Hepatocyte (in vitro differentiated cells): ENCODE measurements at places on chromosomes 7 and 10. TPM values are rescaled to one million over a fixed set of nuclear protein-coding genes. Genes with fewer than 3 reads are reported as not detected.

The DPYSL4 gene
- total RNA-seq = 2.8 and 4.1 TPM in 2 replicates

The OR2A5 gene
- 0.44 and 0.77 TPM in 2 replicates for total RNA-seq

- no peak for DNase-seq
Observed at GRCh38 chr10:117488004-117488403, 54.5 kb upstream of the EMX2 start.

- DNase-seq = peak; percentile 8
Observed at GRCh38 chr7:141742229-141742628, 4.1 kb downstream of the SSBP1 start.

The PARP12 gene
- total RNA-seq = 13.8 and 14.0 TPM in 2 replicates

DNA sequence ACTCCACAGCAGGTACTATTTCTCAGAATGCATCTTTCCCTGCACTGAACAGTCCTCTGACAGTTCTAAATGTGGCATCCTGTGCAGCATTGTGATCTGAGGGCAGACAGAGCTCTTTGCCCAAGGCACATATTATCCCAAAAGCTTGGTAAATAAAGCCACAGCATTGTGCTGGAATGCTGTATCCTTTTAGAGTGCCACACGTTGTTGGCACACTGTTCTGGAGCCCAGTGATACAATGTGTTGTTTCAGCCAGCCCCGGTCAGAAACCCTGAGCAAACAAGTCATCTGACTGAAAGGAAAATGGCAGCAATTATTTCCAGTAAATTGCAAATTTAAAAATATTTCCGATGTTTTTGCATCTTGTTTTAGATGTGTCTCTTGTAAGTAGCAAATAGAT is 45.4 kb downstream of the NAMPT start:
- no peak for DNase-seq

- DNase-seq = peak; percentile 29
Observed at GRCh38 chr7:13016592-13017332, 329.3 kb downstream of the ARL4A start.

The NUTM2D gene
- total RNA-seq = 5.0 and 5.3 TPM in 2 replicates

The FANK1 gene
- 0.88 and 6.0 TPM in 2 replicates for total RNA-seq

- DNase-seq = no peak
Observed at GRCh38 chr7:132485136-132485535, 91.1 kb downstream of the PLXNA4 start.

GRCh38 chr10:43108951-43109350 is 29.3 kb upstream of the CSGALNACT2 start:
- DNase-seq = no peak

DNA sequence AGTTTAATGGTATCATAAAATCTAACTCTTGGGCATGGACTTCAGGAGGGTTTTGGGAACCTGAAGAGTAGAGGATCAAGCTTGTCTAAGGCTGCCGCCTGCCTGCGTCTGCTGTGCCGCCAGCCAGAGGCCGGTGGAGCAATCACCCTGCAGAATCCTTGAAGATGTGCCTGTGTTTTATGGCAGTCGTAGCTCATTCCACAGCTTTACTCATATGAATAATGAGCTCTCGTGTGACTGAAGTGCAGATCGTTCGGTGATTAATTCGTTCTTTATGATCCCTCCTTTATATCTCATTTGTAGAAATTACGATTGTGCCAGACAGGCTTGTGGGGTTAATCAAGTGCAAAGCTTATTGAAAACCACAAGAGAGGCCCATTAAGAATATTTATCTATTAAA is 100.8 kb downstream of the ACTR3B start:
- DNase-seq = no peak

DNA sequence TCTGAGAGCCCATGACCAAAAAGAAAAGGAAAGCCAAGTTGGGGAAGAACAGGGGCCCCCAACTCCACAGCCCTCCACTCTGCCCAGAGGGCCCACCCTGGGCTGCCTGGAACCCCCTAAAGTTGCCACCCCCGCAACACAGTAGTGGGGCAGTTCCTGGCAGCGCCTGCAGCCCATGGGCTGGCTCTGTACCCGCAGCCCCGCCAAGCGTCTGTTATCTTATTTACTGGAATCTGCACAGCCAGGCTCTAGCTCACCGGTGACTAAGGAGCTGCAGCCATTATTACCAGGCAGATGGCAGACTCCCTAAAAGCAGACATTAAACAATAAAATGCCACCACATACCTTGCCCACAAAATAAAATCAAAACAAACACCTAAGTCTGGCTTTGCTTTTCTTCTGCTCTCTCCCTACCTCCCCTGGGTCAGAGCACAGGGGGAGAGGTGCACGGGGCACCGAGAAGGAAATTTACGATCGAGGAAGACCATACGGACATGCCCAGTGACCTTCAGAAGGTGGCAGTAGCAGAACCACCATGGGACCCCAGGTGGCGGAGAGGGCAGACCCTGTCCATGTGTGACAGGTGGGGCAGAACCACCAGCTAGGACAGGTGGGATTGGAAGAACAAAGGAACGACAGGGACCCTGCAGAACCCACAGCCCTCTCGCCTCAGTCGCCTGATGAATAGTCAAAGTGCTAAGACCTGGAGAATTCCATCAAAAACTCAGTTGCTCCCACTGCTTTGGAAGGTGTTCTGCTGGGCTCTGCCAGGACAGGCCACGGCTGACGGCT is 66.3 kb downstream of the PRKAG2 start:
- no peak for DNase-seq

GRCh38 chr7:94907811-94908322 is 473 bp downstream of the PPP1R9A start:
- DNase-seq = peak; percentile 52

The CYP2C9 gene
- 61.1 and 69.0 TPM in 2 replicates for total RNA-seq

The NPFFR1 gene
- total RNA-seq = not detected in 2 replicates

- no peak for DNase-seq
Observed at GRCh38 chr7:44838751-44839150, 9.1 kb downstream of the H2AZ2 start.

GRCh38 chr7:50068850-50069551 is 24.0 kb downstream of the ZPBP start:
- DNase-seq = peak; percentile 58

DNA sequence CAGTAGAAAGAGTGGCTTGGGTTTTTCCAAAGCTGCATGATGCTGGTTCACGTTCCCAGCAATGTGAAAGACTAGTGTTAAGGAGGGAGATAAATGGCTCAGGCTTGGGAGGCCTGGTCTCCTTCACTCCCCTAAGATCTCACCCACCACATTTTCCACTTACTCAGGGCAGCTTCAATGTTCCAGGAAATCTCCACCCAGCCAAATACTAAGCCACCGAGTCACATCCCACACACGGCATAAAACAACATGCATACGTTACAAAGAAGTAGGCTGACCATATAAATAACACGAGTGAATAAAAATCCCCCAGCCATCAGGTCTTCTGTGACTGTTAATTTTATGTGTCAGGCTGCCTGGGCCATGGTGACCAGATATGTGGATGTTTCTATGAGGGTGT is 303.5 kb downstream of the SFMBT2 start:
- DNase-seq = peak; percentile 31
